T-helper 9 cell (primary cell): ENCODE measurements at places on chromosomes 7 and 10.

DNA sequence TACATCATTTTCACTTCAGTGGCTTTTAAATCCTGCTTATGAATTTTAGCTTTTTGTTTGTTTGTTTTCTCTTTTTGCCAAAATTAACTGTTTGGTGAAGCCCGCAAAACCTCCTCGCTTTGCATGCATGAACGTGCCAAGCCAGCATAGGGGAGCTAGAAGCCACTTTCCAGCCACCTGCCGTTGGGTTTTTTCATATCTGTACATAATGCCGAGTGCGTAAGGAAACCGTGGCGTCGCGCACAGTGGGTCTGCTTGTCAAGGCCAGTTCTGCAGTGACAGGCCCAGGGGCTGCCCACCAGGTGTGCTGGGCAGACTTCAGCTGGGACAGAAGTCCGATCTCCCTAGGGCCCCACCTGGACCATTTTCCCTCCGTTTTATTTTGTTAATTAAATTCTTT lies 41.1 kb downstream of the WIPI2 start:
- DNase-seq, result no peak

DNA sequence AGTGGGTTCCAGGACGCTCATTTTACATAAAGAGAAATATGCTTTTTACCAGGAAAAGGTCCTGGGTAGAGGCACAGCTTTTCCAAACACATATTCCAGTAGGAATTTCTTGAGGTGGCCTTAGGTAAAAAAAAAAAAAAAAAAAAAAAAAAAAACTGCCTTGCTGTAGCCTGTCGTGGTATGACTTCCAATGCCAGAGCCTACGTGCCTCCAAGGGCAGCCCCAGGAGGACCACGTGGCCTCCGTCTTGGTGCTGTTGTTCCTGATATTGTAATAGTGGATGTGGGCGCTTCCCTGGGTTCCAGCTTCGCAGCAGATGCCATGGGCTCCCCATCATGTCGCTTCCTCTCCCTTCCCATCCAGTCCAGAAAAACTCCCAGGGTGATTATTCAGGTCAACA lies 49.3 kb downstream of the PRKAG2 start:
- DNase-seq, result no peak

DNA sequence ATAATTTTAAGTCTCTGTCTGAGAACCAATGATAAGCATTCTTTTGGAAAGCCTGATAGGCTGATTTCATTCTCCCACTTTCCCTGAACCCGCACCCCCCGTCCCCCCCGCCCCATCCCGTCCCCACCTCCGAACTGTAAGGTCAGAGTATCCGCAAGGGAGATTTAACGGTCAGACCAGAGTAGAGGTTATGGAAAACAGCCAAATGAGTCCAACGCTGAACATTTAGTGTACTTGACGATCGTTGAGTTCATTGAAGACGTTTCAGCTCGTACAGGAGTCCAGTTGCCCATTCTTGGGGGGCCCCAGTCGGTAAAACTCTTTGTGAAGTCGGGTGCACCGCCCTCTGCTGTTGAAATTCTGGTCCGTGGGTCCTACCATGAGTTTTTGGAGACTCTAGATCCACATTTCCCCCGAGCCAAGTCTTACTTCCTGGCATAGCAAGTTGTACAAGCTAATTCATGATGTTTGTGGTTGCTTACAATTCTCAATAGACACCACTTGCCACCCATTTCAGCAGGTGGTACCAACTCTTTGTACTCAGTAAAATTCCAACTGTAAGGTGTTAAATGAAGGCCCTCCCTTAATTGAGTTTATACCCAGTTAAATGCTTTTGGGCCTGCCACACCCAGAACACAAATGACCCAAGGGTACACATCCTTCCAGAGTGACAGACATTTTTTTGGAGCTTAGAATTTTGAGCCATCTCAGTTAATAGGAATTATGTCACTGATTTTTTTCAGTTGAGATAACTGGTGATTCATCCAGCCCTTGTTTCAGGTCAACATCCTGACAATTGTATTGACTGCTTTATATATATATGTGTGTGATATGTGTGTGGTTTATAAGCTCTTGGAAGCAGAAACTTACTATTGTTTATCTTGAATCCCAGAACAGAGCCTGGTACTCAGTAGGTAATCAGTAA lies 1.2 kb downstream of the MARCHF5 start:
- DNase-seq, result peak; percentile 21

- DNase-seq, result no peak
Measured at GRCh38 chr7:39987641-39988347, 37.7 kb downstream of the CDK13 start.

GRCh38 chr10:120423431-120424197 lies 33.4 kb upstream of the PLPP4 start:
- no peak for DNase-seq

GRCh38 chr10:30558411-30558810 lies 71.1 kb downstream of the LYZL2 start:
- DNase-seq, result no peak

- no peak for DNase-seq
Measured at GRCh38 chr7:39651265-39651664, 27.9 kb downstream of the RALA start.

DNA sequence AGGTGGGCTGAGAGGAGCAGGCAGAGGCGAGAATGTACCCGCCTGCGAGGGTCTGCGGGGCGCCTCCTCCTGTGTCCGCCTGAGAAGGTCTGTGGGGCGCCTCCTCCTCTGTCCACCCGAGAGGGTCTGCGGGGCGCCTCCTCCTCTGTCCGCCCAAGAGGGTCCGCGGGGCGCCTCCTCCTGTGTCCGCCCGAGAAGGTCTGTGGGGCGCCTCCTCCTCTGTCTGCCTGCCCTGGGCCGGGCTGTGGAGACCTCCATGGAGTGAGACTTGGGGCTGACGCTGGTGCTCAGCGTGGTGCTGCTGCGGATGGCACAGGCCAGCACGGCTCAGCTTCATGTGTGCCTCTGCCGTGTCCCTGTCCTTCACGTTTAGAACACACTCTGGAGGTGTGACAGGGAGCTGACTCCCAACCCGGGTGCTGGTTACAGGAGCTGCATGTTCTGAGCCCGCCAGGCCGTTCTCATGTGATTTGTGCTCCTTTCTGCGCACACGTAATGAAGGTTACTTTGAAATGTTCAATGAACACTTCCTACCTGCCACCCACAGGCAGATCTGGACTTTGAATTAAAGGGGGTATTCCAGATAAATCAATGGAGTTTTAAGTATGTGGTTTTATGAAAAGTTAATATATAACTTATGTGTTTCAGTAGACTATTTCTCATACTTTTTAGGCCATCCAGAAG lies 20.5 kb upstream of the GET4 start:
- no peak for DNase-seq

- DNase-seq, result no peak
Measured at GRCh38 chr7:106926892-106927291, 61.8 kb downstream of the PIK3CG start.

- no peak for DNase-seq
Measured at GRCh38 chr7:27205325-27206280, 5.7 kb upstream of the HOXA13 start.

DNA sequence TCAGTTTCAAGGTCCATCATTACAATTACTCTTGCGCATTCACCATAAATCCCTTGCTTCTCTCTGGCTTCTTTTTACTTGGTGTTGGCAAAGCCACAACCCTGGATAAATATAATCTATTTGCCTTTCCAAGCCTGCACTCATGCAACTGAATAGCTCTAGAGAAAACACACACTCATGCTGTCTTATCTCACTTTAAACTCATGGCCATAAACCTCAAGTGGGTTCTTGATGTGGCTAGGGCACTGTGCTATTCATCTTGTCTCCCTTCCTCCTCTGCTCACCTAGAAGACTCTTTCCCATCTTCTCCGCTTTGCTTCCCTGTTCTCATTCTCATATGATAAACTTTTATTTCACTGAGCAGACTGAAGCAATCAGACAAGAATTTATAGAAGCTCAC lies 165.4 kb upstream of the MTPN start:
- DNase-seq, result no peak

GRCh38 chr10:34124522-34125035 lies 690.5 kb downstream of the PARD3 start:
- DNase-seq, result no peak

- no peak for DNase-seq
Measured at GRCh38 chr7:20351901-20352300, 21.2 kb downstream of the ITGB8 start.

DNA sequence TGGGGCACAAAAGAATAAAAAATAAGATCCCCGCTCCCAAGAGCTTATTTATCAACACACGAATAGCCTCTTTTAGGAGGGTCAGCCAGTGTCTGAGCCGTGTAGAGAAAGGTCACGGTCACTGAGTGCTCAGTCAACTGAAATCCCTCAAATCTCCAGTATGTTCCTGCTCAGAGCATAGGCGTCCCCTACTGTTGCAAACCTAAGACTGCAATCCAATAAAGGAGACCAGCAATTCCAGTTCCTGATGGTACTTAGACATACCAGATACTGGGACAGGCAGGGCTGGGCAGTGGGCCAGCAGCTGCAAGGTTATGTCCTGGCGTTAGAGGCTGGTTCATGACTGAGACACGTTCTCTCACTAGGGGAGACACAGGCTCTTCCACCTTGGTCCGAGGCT lies 93.6 kb downstream of the CACNB2 start:
- DNase-seq, result no peak

- DNase-seq, result no peak
Measured at GRCh38 chr7:25656071-25656470, 427.8 kb upstream of the NPVF start.

GRCh38 chr7:139522830-139523198 lies 671 bp upstream of the CLEC2L start:
- no peak for DNase-seq

DNA sequence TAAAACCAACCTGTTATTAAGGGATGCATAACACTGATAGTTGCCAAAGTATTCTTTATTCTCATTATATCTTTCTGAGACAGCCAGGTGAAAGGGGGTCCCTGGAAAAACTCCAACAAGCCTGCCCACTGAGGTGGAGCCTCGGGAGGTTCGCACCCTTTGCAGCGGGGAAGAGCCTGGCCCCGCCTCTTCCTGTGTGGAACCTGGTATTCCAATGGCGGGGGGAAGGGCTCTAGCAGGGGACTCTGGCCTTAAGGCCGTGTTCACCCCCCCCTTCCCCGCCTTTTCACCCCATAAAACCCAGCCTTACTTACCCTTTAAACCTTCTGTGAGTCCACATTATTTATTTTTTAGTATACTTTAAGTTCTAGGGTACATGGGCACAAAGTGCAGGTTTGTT lies 62.4 kb upstream of the PDK4 start:
- no peak for DNase-seq

DNA sequence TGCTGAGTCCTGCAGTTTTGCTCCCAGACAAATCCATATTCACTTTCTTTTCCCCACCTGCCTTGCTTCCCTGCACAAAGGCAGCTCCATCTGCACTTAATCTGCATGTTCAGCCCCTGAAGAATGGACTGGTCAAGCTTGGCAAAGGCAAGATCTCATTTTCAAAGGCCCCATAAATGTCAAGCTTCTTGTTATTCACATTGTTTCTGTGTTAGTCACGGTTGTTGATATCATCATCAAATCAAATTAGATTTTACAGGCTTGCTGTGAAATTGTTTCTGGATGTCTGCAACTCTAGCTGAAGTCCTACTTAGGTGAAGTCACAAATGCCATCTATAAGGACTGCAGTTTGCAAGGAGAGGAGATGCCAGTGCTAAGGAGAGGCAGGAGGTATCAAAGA lies 91.0 kb downstream of the GPAM start:
- no peak for DNase-seq

GRCh38 chr7:138510003-138510402 lies 49.9 kb downstream of the TRIM24 start:
- DNase-seq, result no peak

DNA sequence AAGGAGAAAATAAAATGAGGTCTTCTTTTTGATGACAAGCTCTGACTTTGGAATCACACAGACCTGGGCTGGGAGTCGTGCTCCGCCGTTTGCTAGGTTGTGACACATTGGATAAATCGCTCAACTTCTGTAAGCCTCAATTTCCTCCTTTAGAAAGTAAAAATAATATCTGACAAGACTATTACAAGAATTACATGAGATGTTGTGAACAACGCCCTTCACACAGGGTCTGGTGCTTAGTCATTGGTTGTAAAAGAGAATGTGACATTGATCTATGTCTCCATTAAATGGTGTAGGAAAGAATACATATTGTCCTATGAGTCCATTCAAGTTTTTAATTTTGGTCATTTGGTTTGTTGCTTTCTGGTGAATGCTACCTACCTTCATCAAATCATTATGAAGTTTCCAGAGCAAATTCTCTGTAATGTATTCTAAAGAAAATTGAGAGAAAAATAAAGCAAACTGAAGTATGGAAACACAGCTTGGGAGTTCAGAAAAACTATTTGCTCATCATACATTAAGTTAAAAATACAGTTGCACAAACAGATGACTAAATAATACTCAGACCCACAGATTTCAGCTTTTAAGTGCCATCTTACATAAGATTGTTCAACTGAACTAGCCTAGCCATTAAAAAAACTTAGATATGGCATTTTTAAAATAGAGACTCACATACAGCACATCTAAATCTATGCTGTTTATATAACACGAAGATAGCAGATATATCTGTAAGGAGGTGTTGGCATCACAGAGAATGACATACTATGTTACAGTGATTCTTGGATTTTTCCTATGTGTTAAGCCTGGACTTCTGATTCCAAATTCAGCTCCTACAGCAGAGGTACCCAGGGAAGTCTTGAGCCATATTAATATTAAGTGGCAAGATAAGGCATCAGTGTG lies 12.3 kb upstream of the ADRB1 start:
- no peak for DNase-seq

- no peak for DNase-seq
Measured at GRCh38 chr10:80477813-80478212, 23.7 kb downstream of the TSPAN14 start.

DNA sequence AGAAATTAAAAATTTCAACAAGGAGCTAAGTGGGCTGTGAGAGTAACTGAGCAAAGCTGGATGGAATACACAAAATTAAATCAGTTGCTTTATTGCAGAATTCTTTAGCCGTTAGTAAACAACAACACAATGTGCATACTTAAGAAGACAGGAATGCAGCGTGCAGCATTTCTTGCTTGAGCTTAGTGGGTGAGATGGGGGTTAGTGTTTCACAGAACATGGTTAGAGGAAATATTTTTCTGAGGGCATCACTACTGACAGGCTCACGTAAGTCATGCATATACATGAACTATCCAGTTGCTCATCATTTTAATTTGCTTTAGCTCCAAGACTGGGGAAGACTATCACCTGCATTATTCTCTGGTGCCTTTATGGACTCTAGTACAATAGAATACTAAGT lies 80.8 kb downstream of the CD36 start:
- no peak for DNase-seq

GRCh38 chr10:103885617-103886016 lies 30.2 kb upstream of the SH3PXD2A start:
- no peak for DNase-seq

- no peak for DNase-seq
Measured at GRCh38 chr7:44750424-44750823, 1.8 kb downstream of the ZMIZ2 start.

DNA sequence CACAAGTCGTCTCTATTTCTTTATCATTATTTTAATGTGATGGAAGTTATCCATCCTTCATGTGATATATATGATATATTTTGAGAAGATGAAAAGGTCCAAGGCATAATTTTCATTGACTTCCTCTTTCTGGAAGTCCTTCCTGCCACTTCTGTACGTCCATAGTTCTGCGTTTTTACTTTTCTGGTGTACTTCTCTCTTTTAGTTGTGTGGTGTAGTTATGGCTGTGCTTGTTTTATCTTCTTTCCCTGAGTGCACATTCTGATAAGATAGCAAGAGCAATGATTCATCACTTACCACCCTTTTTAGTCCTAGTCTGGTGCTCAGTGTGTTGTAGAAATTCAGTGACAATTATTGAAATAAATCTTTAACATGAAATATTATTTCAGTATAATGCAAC lies 231.3 kb upstream of the FERD3L start:
- DNase-seq, result no peak
